ENCODE measurements at places on chromosomes 13 and 19. TPM values are rescaled to one million over a fixed set of nuclear protein-coding genes. Genes with fewer than 3 reads are reported as not detected.

- DNase-seq: no peak
Measured at GRCh38 chr19:36110487-36111199, at the start of gene OVOL3. TSS of gene OVOL3 (plus strand) at chr19:36111143. CDS start at chr19:36111203, 60 bp downstream.

SLC44A2 gene
- 45.8 TPM for total RNA-seq

DNA sequence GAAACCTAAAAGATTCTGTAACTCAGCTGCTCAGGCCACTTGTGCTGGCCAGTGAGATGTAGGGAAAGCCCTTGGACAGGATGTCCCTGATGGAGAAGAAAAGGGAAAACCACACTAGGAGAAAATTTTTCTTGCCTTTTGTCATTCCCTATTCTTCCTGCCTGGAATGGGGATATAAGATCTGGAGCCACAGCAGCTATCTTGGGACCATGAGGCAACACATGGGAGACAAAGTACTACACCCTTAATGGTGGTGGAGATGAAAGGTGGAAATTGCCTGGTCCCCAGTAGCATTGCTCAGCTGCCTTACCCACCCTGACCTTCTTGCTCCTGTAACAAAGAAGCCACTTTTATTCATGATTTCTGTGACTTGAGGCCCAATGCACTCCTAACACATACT is 9.4 kb downstream of the RSPH6A start:
- DNase-seq: no peak

SULT2B1 gene
- not detected for total RNA-seq

COX7A1 gene
- not detected for total RNA-seq

DNA sequence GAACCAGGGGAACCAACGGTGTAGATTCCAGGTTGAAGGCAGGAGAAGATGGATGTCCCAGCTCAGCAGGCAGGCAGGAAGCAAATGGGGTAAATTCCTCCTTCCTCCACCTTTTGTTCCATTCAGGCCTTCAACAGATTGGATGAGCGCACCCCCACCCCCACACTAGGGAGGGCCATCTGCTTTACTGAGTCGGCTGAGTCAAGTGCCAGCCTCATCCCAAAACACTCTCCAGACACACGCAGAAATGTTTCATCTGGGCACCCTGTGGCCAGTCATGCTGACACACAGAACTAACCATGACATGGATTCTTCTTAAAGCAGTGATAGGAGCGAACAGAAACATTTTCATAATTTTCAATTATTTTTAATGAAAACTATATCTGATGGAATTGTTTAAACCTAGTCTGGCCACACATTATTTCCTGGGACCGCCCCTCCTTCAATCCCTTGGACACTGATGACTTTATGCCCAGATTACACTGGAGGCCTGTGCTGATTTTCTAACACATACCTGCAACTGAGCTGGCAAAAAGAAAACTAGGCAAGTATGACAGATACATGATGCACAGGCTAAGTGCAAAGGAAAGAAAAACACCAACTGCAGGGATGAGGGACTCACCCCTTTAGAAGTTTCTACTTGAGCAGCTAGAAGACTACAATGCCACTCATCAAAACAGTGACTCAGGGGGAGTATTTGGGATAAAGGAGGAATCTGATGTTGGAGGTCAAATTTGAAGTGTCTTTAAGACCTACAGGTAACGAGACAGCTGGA is 154.2 kb downstream of the TNFRSF19 start:
- no peak for DNase-seq

SLC10A2 gene
- not detected for total RNA-seq

- no peak for DNase-seq
Measured at GRCh38 chr19:58479303-58479702, 3.2 kb downstream of the ZNF446 start.

- no peak for DNase-seq
Measured at GRCh38 chr13:93004919-93005318, 221.7 kb upstream of the GPC6 start.
